ENCODE measurements at places on chromosomes 11 and 22. TPM values are rescaled to one million over a fixed set of nuclear protein-coding genes. Genes with fewer than 3 reads are reported as not detected.

OR5P2 gene
- not detected for total RNA-seq

OR2D2 gene
- total RNA-seq, result not detected

LRRC32 gene
- total RNA-seq, result 139 TPM

SAA4 gene
- total RNA-seq, result not detected

OR6Q1 gene
- not detected for total RNA-seq

VPREB1 gene
- not detected for total RNA-seq

SORL1 gene
- total RNA-seq, result 0.07 TPM

FGF19 gene
- total RNA-seq, result not detected

PTPN5 gene
- total RNA-seq, result not detected

FAM227A gene
- total RNA-seq, result not detected

PAMR1 gene
- 0.10 TPM for total RNA-seq

DCDC1 gene
- not detected for total RNA-seq

OR52H1 gene
- not detected for total RNA-seq

EMID1 gene
- total RNA-seq, result 1.9 TPM

IL18 gene
- 1.5 TPM for total RNA-seq

IRAG1 gene
- total RNA-seq, result 0.27 TPM

MTMR3 gene
- total RNA-seq, result 11.9 TPM

HTR3A gene
- not detected for total RNA-seq

HEPN1 gene
- not detected for total RNA-seq

MAPK12 gene
- 53.5 TPM for total RNA-seq

OR51B4 gene
- total RNA-seq, result not detected

MUC2 gene
- not detected for total RNA-seq

MYOD1 gene
- total RNA-seq, result not detected

CHADL gene
- 3.1 TPM for total RNA-seq

PNPLA3 gene
- 0.40 TPM for total RNA-seq

CD6 gene
- total RNA-seq, result not detected

Data from mammary microvascular endothelial cell (primary cell).